CD8-positive, alpha-beta memory T cell (primary cell): ENCODE measurements at places on chromosomes 16 and 17.

- DNase-seq = no peak
These were observed 30.7 kb downstream of the PIEZO1 start for GRCh38 chr16:88754109-88754911.

DNA sequence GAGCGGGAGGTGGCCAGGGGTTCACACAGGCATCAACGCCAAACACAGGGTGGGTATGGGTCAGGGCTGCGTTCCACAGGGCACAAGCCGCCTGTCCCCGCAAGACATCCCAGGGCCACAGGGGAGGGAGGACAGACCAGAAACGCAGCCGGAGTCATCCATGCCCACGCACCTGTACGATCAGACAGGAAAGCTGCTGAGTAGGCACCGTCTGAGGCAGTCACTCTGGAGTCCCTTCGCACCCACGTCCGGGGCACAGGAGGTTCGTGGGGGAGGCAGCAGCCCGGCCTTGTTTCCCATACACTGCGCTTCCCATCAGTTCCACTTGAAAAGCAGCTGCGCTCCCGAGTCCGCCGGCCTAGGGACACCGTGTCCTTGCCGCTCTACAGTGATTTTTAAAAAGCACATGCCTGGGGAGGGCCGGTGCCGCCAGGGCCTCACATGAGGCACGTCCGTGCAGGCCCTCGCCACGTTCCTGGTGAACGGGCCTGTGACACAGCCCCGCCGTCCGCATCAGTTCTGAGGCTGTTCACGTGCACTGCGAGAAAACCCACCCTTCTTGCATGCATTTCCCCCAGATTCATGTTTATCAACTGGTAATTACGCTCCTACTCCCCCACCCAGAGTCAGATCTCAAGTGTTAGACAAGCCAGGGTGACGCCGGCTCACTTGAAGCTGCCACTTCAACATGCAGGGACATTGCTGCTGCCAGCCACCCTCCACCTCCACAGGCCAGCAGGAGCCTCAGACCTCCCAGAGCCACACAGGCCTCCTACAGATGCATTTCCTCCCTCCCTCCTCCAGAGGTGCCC lies 34.8 kb downstream of the WDR45B start:
- DNase-seq = no peak

DNA sequence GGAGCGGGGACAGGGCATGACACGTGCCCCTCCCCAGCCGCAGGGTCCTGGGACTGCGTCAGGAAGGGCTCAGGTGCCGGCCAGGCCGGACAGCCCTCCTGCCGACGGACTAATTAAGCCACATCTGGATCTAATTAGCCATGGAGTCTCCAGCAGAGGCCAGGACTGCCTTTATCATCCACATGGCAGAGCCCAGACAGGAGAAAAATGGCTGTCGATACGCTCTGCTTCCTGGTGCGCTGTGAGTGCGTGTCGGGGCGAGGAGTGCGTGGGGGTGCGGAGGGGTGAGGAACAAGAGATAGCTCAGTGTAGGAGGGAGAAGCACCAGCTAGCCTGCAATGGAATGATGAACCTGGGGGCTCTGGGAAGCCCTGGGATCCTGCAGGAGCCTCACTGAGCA lies 218.8 kb downstream of the IRF8 start:
- no peak for DNase-seq

GRCh38 chr16:20122011-20122410 lies 48.3 kb upstream of the GPR139 start:
- DNase-seq = no peak

GRCh38 chr17:8791910-8792270 lies 7.3 kb downstream of the MFSD6L start:
- DNase-seq = no peak
